ENCODE measurements at places on chromosomes 4 and X.

DNA sequence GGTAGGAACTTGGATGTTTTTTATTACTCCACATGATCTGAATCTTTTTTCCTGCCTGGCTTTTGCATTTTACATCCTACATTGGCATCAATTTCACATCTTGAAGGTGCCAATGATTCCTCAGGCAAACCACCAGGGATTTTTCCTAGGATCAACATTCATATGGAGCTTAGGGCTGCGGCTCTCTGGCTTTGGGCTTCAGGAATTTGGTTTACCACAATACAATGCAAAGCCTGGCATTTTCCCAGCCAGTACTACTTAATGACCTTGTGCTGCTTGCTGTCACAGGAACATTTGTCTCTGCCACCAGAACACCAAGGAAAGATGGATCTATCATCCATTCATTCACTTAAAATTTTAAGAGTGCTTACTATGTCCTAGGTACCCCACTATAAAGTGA is 180.7 kb downstream of the PDGFC start:
- no peak for DNase-seq

- peak; percentile 26 for DNase-seq
These were observed 4.6 kb downstream of the MAGIX start for GRCh38 chrX:49166914-49167739.

DNA sequence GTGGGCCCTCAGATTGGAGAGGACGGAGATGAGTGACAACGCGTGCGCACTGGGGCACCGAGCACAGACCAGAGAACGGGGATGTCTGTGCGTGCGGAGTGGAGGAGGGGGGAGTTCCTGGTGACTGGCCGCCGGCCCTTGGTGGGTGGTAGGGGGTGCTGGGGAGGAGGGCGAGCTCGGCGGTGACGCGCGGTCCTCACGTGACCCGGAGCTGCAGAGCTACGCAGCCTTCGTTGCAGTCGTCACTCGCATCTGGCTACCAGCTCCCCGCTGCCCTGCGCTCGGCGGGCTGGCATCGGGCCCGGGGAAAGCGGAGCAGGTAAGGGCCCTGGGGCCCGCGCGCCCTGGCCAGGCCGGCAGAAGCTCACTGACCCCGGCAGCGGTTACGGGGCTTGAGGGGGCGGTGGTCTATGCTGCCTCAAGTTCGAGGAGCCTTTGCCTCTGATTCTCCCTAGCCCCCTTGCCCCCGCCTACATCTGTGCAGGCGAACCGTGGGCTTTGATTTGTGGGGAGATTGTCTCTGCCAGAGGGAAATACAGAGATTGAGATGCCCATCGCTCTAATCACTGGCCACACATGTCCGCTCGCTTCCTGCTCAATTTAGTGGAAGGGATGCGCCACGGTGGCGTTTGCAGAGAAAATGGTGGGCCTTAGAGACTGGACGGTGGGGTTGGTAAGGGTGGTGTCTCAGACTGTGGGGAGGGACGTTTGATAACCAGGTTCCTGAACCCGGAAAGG is at the start of gene ARMCX4:
TSS of gene ARMCX4 (plus strand) at position 245 of the 738 bp plus-strand sequence. CDS start 3,134 bp downstream, outside the sequence.
- DNase-seq: peak; percentile 29

GRCh38 chr4:7646384-7647061 is 211.8 kb upstream of the PSAPL1 start:
- DNase-seq: no peak

DNA sequence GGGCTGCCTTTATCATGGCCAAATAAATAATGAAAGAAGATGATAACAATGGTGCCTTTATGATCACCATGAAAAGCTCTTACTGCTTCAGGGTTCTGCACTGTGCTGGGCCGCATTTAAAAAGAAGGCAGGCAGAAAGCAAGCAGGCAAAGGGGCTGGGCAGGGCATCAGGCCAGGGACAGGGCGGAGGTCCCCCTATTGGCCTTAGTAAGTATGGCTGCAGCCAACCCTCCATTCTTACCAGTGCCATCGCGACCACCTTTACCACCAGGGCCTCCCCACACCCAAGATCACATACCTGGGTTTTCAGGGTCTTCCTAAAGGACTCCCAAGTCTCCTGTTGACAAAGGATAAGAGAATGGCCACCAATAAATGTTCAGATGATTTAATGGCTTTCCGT is 38.9 kb downstream of the CNGA2 start:
- DNase-seq: no peak

DNA sequence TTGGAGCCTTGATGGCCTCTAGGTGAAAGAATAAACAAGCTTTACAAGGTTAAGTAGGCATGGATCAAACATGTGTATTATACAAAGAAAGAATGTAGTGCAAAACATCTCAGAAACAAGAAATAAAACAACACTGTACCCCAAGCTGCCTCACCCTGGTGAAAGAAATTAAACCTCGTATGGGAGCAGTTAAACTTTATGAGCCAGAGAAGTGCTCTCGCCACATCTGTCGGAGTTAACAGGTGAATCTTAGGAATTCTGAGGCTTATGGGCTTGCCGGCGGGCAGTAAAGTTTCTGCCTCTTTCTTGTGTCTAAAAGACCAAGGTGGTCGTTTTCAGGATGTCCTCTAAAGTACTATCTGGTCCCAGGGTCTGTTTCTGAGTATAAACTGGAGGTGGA is 34.0 kb upstream of the ARSH start:
- no peak for DNase-seq

DNA sequence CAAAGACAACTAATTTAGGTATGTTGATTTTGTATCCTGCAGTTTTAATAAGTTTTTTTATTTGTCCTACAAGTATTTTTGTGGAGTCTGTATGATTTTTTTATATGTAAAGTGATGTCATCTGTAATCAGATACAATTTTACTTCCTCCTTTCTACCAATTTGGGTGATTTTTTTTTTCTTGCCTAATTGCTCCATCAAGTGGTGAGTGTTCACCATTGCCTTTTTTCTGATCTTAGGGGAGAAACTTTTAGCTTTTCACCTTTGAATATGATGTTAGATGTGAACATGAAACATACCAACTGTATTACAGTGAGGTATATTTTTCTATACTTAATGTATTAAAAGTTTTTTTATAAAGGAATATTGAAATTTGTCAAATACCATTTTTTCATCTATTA is 362.3 kb downstream of the PABPC4L start:
- no peak for DNase-seq

GRCh38 chr4:86657910-86658309 is 63.8 kb downstream of the PTPN13 start:
- no peak for DNase-seq

DNA sequence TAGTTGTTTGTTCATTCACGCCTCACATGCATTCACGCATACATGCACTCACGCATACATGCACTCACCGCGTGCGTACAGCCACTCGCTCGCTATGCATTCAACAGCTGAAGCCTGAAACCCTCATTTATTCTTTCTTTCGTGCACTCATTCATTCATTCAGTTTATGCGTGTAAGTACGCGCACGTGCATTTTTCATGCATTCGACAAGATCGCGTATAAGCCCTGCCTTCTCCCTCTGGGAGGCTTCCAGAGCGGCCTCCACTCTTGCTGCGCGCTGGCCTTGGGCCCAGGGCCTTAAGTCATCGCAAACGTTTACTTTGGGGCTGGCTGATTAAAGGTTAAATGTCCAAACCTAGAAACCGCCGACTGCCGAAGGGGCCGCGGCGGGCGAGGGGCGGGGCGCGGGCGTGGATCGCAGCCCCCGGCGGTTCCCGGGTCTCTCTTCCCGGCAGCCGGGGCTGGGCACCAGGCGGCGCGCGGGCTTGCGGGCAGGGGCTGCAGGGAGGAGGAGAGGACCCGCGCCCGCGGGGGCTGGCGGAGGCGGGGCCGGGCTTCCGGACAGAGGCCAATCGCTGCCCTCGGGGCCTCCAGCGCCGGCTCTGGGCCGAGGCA is at the start of gene GYG2:
TSS of gene GYG2 (plus strand) at position 587 of the 615 bp plus-strand sequence. CDS start 1,259 bp downstream, outside the sequence.
- no peak for DNase-seq

- no peak for DNase-seq
These were observed 12.3 kb downstream of the PPP3CA start for GRCh38 chr4:101334963-101335572.

DNA sequence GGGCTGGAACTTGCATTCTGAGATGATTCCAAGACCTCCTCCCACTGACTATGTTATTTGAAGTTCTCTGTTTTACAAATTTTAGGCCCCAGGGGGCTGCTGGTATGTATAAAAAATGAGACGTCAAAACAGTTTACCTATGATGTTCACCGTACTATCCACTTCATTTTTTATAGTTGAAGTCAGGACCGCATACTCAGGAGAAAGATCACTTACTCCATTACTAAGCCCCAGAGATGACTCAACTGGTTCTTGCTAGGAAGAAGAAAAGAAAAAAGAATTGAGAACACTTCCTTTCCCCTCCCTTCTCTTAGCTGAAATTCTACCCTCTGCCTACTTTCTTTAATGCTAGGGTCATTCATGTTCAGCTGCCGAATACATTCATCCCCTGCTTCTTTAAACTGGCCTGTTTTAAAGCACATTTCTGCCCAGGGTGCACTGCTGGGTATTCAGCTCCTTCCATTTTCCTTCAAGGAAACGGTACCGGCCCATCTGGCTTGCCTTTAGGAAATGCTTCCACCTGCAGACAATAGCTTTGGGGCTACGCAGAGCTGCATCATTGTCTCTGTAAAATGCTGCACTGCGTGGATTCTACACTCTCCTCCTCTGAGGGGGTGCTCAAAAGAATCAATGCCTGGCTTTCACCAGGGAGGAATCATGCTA is 66.2 kb downstream of the IRF2 start:
- DNase-seq: no peak

GRCh38 chr4:8510191-8510590 is 69.6 kb downstream of the TRMT44 start:
- DNase-seq: no peak

GRCh38 chr4:119728185-119728584 is 99.6 kb upstream of the PDE5A start:
- DNase-seq: no peak

- no peak for DNase-seq
These were observed 195.4 kb downstream of the AFAP1 start for GRCh38 chr4:7744142-7744804.

DNA sequence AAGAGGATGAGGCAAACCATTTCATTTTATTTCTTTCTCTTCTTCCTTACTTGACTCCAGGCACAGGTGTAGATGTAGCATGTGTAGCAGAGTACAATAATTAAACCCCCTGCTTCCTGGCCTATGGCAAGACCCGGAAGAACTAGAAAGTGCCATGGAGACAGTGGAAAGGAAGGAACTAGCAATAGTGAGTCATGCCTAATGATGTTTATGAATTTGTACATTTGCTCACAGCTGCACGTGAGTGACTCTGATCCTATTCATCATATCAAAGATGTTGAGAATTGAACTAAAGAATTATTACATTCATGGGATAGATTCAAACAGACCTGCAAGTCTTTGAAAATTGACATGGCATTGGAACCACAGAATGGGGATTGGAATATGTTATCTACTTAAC is 2233.9 kb upstream of the TENM3 start:
- DNase-seq: no peak

DNA sequence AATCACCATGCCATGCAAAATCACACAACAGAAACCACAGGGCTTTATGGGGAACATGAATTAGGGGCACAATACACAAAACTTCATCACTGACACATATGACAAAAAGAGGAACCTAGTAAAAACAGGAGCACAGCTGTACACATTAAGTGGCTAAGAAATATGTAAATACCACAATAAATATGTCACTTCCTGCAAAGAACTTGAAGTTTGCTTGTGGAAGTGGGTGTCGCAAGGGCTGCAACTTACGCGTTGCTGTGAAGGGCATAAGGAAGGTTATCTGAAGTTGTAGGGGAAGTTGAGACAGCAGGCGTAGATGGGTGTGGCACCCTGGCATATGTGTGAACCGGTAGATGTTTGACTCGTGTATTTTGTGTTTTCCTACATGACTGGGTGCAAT is 42.4 kb downstream of the CLCN4 start:
- DNase-seq: no peak

GRCh38 chrX:86806786-86807185 is 658.5 kb downstream of the DACH2 start:
- DNase-seq: no peak

DNA sequence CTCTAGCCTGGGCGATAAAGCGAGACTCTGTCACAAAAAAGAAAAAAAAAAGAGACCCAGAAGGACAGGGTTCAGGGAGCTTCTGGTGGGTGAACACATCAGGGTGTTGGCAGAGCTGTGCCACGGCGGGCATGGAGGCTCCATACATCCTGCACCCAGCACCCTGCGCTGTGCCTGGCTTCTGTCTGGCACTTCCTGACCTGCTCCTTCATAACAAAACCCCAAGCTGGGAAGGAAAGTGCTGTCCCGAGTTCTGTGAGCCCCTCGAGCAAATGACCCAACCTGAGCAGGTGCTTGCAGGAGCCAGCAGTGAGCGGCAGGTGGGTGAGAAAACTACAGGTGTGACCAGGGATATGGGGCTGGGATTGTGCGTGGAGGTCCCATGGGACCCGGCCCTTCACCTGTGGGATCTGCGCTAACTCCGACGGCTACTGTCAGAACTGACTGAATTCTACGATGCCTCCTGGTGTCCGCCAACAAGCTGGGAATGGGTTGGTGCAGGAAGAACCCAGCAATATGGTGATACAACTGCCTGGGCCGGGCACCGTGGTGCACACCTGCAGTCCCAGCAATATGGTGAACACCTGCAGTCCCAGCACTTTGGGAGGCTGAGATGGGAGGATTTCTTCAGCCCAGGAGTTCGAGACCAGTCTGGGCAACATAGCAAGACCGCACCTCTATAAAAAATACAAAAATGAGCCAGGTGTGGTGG is 18.9 kb downstream of the ASMTL start:
- DNase-seq: no peak

DNA sequence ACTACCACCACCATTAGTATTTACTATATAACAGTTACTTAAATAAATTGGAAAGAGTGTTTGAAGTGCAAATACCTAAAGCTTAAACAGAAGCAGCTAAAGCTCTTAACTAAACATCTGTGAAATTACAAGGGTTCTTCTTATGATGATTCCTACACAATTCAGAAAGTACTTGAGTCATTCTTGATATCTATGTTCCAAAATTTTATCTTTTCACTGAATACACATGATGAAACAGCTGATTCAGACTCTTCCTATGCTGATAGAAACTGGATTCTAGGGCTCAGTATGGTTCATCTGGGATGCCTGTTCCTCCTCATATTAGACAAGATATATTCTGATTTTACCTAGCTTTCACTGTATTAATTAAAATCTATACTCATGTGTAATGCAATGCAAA is 13.6 kb downstream of the EREG start:
- DNase-seq: no peak

DNA sequence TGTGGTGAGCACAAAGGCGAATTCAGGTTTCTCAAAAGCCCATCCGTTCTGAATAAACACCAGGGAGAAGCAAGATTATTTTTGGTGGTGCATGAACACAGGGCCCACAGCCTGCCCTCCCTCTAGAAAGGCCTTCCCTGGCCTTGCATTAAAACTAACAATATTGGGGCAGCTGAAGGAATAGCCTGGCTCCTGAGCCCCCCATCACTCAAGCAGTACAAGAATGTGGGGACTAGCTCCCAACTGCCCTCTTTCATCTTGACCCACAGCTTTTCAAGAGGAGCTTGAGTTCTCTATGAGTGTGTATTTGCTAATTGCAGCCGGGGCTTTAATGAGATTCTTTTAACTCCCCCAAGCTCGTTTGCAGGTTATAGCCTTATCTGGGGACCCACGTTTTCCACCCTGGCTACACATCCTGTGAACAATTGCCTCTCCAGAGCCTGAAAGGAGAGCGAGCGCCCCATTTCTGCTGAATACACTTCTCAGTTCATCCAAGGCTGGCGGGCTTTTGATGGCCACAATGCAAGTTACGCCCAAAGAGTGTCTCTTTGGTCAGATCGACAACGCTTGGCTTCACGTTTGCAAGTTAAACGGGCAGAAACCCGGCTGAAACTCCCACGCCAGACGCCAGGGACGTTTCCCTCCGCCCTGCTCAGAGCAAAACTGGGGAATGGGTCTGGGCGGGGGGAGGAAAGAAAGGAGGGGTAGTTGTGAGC is 4.7 kb upstream of the GSX2 start:
- DNase-seq: no peak
